Stimulated activated CD4-positive, alpha-beta T cell treated with anti-CD3 and anti-CD28 coated beads, Interleukin-1b, Interleukin-23, amount 100 ng/mL, for 48 hours (primary cell): ENCODE measurements at places on chromosomes 3 and 15.

DNA sequence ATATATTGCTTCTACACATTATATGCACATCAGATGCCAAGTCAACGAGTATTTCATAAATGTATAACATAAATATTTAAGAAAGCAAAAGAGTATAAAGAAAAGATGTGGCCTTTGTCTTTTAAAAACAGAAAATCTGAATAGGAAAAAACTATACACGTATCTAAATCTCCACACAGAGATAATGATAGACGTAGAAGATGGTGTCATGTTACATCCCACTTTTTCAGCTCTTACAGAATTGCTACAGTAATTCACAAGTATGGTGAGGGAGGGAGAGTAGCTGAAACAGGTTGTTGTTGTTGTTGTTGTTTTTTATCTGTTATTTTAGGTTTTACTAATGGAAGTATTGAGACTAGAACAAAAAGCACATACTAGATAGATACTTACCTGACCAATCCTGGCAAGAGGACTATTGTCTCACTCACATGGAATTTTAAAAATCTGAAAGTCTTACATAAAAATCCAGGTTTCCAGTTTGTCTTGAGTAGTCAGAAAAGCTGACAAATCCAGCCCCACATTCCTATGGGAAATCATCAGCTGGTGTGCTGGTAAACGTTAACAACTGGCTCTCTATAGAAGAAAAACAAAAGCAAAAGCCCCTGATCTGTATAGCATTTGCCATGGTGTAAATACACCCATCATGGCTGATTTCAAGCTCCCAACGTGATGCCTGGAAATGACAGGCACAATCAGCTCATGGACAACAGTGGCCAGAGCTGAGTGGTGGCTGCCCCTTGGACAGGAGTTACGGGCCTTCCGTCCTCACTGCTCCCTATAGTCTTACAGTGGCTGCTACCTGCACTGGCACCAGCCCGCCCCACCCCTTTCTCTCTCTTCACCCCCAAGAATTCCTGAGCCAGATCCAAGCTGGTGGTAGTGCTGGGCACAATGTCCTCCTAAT, 47.4 kb upstream of the VGLL4 start:
- no peak for DNase-seq

- no peak for DNase-seq
These were observed 17.8 kb downstream of the TEX9 start for GRCh38 chr15:56383010-56383409.

DNA sequence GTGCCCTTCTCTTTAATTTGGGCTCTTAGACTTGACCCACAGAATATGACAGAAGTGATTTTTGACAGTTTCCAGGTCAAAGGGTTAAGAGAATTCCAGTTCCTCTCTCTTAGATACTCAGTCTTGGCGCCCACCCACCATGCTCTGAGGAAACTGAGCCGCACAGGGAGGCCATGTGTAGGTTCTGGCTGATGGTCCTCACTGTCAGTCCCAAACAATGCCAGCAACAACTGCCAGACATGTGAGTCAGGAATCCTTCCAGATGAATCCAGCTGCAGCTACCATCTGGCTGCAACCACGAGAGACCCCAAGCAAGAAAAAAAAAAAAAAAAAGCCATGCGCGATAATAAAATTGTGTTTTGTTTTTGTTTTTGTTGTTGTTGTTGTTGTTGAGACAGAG, 326.6 kb downstream of the MAGI1 start:
- DNase-seq, result no peak

GRCh38 chr3:64798316-64798715, 110.5 kb upstream of the ADAMTS9 start:
- DNase-seq, result no peak
